ENCODE measurements at places on chromosomes 5 and 9. TPM values are rescaled to one million over a fixed set of nuclear protein-coding genes. Genes with fewer than 3 reads are reported as not detected.

Gene OGN
- 43.5 TPM for total RNA-seq

Gene PCDHGA7
- 5.7 TPM for total RNA-seq

Gene HMCN2
- 0.09 TPM for total RNA-seq

Gene ZNF366
- total RNA-seq: not detected
